ENCODE measurements at places on chromosomes 13 and 19.

- no peak for DNase-seq
Observed at GRCh38 chr19:42325896-42326771, 699 bp downstream of the MEGF8 start.

GRCh38 chr19:19997656-19998268 is 41.5 kb downstream of the ZNF682 start:
- no peak for DNase-seq

- no peak for DNase-seq
Observed at GRCh38 chr13:72259528-72259927, 392.5 kb upstream of the DACH1 start.

DNA sequence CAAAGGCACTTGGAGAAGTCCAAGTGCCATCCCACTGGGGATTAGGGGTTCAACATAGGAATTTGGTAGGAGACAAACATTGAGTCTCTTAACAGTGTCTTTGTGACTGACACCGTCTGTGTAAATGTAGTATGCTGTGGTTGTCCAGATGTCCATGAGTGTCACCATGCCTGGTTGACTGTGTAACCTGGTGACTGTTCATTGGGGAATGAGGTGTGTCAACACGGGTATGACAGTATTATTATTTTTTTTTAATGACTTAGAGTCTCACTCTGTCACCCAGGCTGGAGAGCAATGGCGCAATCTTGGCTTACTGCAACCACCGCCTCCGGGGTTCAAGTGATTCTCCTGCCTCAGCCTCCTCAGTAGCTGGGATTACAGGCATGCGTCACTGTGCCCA is 16.2 kb downstream of the PKN1 start:
- no peak for DNase-seq

DNA sequence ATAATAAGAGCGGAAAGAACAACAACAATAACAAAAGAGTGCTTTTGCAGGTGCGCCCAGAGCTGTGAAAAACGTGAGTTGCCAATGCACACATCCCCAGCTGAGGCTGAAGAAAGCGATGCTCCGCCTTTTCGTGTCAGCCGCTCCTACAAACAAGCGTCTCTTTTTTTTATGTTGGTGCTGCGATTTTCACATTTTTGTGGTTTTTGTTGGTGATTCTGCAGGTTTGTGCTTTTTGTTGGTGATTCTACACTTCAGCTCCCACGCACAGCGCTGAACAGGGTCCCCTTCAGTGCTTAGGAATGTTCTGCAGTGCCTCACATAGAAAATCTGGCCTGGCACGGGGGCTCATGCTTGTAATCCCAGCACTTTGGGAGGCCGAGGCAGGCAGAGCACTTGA is 7.3 kb upstream of the SBK3 start:
- no peak for DNase-seq

All from hematopoietic multipotent progenitor cell treated with erythropoietin and hydrocortisone succinate and interleukin-3 and kit ligand, for 17 days (in vitro differentiated cells).